ENCODE measurements at places on chromosomes 2 and 18.

- DNase-seq = no peak
These were observed 369.7 kb downstream of the OSR1 start for GRCh38 chr2:18988631-18989232.

- no peak for DNase-seq
These were observed 83.3 kb upstream of the SLC66A3 start for GRCh38 chr2:11071939-11072338.

- DNase-seq = no peak
These were observed 36.7 kb downstream of the WDFY1 start for GRCh38 chr2:223908304-223908998.

DNA sequence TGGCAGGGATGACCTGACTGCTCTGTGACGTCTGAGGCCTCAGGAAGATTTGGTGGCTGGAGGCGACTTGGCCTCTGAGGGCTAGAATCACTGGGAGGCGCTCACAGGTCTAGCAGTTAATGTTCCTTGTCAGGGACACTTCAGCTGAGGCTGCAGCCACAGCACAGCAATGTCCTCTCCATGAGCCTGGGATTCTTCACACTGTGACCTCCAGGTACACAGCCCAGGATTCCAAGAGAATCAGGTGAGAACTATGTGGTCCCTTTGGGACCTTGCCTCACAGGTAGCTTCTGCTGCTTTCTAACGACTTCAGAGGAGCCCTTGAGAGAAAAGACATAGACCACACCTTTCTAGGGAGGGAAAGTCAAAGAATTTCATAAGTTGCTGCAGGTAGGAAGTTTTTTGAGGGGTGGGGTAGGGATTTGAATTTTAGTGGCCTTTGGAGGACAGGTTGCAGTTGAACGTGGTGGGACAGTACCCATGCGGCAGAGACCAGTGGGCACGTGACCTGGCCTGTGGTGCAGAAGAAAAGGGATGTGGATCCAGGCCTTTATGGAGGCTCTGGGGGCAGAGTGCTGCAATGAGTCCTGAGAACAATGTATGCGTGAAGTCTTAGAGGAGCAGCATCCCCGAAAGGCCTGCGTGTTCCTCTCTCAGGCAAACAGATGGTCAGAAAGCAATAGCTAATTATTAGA lies 86.2 kb downstream of the LYPD1 start:
- DNase-seq = no peak

- no peak for DNase-seq
These were observed 527.6 kb downstream of the SATB2 start for GRCh38 chr2:198930170-198930569.

GRCh38 chr18:26618135-26618534 lies 69.8 kb upstream of the KCTD1 start:
- DNase-seq = no peak

DNA sequence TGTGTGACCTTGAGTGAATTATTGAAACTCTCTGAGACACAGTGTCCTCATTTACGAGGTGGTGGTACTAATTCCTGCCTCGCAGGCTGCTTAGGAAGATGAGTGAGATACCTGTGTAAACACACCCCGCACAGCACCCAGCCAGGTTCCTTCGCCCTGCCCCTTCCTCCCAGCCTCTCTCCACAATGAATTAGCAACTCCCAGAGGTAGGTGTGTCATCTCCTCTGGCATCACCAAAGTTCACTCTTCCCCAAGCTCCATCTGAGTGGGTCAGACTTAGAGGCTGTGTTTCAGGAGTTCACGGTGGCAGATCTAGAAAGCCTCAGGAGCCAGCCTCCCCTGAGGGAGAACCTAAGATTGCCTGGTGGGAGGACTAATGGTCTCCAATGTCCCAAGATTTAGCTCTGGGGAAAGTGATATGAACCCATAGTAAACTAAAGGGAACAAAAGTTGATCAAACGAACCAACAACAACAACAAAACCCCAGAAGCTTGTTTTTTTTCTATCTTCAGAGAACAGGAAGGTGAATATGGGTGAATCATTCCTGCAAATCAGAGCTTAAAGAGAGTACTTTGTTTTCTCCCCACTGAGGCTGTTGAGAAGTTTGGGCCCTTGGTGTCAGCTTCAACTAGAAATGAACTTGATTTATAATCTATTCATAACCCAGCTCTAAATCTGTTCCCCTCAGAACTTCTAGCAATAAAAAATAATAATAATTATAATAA lies 44.4 kb upstream of the NRP2 start:
- no peak for DNase-seq

DNA sequence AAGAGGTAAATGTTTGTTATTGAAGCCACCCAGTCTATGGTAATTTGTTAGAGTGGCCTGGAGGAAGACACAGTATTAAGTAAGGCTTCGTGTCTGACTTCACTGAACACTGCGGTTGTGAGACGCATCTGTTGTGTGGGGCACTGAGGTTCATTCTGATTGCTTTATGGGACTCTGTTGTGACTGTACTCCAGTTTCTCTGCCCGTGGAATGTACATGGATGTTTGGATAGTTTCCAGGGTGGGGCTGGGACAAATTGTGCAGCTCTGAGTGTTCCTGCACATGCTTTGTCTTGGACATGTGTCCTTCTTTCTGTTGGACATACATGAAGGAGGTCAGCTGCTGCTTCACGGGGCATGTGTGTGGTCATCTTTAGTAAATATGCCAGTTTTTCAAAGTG lies 58.6 kb downstream of the ODC1 start:
- DNase-seq = no peak

GRCh38 chr2:6872394-6872793 lies 5.2 kb upstream of the RSAD2 start:
- no peak for DNase-seq

DNA sequence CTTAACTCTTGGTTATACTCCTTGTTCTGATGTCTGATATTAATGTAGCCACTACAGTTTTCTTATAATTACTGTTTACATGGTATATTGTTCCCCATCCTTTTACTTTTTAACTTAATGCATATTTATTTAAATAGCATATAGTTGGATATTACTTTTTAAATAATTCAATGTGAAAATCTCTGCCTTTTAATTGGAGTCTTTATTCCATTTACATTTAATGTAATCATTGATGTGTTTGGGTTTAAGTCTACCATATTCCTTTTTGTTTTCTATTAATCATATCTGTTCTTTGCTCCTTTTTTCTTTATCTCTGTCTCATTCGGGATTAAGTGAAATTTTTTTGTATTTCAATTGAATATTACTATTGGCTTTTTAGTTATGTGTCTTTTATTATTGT lies 109.1 kb downstream of the MTX2 start:
- DNase-seq = no peak

DNA sequence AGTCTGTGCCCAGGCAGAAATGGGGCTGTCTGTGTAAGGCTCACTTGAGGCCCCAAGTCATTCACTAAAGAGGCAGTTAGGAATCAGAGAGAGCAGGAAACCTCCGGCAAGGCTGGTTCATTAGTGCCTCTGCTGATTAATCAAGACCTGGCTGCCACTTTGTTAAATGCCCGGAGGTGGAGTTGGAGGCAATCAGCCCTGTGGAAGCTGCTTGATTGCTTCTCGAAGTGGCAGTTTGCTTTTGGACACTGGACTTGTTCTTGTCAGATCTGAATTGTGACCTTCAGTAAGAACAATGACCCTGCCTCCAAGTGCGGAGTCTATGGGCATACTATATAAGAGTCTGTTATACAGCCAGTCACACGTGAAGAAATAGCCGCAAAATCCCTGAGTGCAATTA lies 183.9 kb upstream of the LINC00305 start:
- DNase-seq = no peak

DNA sequence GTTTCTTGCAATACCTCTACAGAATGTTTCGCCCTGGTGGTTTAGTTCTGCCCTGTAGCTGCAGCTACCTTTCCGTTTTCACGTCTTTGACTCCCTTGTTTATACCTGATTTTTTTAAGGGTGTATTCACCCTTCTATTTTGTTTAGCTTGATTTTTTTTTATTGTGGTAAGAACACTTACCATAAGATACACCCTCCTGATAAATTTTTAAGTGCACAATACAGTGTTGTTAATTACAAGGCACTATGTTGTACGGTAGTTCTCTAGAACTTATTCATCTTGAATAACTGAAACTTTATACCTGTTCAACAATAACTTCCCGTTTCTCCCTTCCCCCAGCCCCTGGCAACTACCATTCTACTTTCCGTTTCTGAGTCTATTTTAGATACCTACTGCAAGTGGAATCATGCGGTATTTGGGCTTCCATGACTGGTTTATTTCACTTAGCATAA lies 48.9 kb upstream of the NABP1 start:
- no peak for DNase-seq

DNA sequence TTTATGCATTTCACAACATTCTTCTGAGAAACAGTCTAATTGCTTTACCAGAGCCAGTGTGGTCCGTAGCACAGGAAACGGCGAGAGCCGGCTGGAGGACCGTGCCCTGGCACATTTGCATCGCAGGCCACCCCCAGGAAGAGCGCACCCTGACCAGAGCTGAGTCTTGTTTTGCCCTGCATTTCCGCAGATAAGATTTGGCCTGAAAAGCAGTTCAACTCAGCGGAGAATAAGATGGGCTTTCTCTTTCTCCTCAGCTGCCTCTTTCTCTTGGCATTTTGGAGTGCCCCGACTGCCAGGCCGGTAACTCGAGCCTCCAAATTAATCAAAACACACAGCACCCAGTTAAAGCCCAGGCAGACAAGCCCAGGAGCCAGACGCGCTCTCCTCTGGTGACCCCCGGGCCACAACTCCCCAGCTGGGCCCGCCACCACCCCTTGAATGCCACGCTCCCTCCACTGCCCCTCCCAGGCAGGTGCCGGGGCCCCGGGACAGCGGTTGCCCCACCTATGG lies 464 bp downstream of the COL4A4 start:
- DNase-seq = no peak

GRCh38 chr2:220310451-220310861 lies 683.0 kb downstream of the SLC4A3 start:
- DNase-seq = no peak

- DNase-seq = no peak
These were observed 214.4 kb downstream of the MYT1L start for GRCh38 chr2:2116657-2117056.

- DNase-seq = no peak
These were observed 17.1 kb downstream of the SMARCAL1 start for GRCh38 chr2:216429428-216429827.

DNA sequence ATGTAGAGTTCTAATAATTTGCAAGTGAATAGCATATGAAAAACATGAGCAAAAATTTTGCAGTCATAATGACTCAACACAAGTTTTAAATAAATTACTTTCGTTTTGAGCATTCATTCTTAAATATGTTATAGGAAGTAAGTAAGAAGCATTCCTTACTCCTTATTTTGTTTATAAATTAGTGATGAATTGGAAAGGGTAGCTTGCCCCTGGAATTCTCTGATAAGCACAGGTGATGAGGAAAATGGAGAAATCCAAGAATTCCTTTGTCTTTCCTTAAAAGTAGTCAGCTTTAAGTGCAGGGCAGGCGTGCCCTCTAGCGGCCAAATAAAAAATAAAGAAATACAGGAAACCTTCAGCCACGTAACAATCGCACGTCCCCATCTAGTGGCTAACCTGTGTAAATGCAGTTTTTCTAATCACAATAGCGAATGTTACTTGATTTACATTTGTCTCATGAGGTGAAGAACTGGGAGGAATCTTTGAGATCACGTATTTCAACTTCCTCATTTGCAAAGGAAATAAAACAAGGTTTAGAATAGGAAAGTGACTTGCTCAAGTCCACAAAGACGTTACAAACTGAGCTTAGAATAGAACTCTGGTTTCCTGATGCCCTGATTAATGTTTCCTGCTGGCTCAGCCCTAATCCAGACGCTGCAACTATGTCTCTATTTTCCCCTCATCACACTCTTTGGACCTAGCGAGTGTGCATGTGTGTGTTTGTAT lies 47.2 kb upstream of the ZNG1B start:
- DNase-seq = no peak

DNA sequence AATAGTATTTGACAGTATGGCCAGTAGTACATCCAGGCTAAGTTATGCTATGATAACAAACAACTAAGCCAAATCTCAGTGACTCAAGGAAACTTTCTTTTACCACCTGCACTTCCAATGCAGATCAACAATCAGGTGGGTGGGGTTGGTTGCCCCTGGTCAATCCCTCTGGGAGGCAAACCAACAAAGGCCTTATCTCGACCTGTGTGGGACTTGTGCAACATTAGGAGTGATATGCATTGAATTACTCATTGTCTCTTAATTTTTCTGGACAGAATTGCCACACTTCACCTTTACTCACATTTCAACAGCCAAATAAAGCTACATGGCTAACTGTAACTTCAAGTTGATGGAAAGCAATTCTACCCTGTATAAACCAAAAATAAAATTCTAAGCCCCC lies 1049.3 kb upstream of the CDH2 start:
- DNase-seq = no peak

- DNase-seq = no peak
These were observed 29.1 kb downstream of the HPCAL1 start for GRCh38 chr2:10331702-10332401.

- DNase-seq = no peak
These were observed 43.6 kb upstream of the ZNF804A start for GRCh38 chr2:184554736-184555135.

GRCh38 chr18:44258086-44258485 lies 422.6 kb upstream of the SETBP1 start:
- no peak for DNase-seq

- peak; percentile 32 for DNase-seq
These were observed at the start of gene DNER for GRCh38 chr2:229714080-229714735. Gene DNER (minus strand): TSS chr2:229714555. CDS start chr2:229714423, 132 bp downstream.

DNA sequence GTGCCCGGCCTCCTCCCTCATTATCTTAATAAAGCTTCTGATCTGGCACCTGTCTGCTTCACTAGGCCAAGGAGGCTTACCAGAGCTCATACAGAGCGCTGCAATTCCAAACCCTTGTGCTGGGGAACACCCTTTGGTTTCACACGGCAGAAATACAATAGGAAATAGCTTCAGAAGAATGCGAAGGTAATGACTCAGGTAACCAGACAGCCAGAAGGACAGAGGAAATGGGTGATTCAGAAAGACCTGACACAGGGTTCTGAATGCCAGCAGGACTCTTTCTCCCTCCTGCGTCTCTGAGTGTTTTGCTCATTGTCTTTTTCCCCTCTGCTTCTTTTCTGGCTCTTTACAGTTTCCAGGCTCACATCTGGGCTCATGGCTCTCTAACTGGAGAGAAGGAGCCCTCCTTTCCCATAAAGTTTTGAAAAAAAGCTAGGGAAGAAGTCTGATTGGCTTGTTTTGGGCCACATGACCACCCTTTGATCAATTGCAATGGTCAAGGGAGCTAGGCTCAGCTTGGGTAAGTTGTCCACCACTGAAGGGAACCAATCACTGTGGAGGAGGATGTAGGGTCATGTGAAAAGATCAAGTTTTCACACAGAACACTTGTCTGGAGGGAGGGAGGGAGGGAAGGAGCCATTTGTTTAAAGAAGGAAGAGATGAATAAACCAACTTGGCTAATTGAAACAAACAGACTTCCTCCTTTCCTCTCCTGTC lies 90.5 kb upstream of the UPP2 start:
- DNase-seq = no peak

Measured in C1 segment of cervical spinal cord (tissue), 14 donors.